Foreskin keratinocyte (primary cell): ENCODE measurements at places on chromosomes 1 and 21. TPM values are rescaled to one million over a fixed set of nuclear protein-coding genes. Genes with fewer than 3 reads are reported as not detected.

Gene INKA2
- total RNA-seq = 2.9 and 3.2 TPM in 2 replicates

DNA sequence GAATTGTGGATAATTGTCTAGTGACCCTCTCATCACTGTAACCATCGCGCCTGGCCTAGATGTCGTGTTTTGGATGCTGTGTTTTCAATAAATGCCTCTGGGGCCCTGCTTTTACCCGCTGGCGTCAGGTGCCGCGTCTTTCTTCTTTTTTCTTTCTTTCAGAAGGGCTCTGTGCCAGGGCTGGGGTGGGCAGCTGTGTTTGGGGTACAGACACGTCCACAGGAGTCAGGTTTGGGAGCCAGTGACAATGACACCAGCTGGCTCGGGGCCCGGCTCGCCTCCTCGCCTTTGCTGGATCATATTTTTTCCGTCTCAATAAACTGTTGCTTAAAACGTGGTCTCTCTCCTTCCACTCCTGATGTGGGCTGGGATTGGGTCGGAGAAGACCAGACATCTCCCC lies 16.1 kb downstream of the TMEM201 start:
- DNase-seq = no peak

Gene BCL2L15
- 0.03 and 0.07 TPM in 2 replicates for total RNA-seq

Gene SPRR2B
- 0.18 TPM in 1 of 2 replicates, not detected in the other for total RNA-seq
